ENCODE measurements at places on chromosomes 7 and 10.

DNA sequence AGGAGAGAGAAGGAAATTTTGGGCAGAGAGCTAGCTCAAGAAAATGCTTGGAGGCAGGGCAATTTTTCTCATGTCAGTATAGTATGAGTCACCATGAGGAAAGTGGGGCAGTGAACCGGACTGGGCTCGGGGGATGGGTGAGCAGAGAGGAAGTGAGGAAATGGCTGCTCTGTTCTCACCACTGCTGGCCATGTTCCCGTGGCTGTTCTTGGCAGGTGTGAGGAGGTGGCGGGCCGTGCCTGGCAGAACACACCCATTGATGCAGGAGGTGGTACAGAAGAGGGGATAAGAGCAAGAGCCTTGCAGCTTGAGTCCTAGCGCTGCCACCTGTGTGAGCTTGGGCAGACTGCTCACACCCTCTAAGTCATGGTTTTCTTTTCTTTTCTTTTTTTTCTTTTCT, 304.4 kb upstream of the LYZL1 start:
- peak; percentile 39 for DNase-seq

- DNase-seq = no peak
Observed at GRCh38 chr7:38000272-38000671, 79.8 kb downstream of the EPDR1 start.

DNA sequence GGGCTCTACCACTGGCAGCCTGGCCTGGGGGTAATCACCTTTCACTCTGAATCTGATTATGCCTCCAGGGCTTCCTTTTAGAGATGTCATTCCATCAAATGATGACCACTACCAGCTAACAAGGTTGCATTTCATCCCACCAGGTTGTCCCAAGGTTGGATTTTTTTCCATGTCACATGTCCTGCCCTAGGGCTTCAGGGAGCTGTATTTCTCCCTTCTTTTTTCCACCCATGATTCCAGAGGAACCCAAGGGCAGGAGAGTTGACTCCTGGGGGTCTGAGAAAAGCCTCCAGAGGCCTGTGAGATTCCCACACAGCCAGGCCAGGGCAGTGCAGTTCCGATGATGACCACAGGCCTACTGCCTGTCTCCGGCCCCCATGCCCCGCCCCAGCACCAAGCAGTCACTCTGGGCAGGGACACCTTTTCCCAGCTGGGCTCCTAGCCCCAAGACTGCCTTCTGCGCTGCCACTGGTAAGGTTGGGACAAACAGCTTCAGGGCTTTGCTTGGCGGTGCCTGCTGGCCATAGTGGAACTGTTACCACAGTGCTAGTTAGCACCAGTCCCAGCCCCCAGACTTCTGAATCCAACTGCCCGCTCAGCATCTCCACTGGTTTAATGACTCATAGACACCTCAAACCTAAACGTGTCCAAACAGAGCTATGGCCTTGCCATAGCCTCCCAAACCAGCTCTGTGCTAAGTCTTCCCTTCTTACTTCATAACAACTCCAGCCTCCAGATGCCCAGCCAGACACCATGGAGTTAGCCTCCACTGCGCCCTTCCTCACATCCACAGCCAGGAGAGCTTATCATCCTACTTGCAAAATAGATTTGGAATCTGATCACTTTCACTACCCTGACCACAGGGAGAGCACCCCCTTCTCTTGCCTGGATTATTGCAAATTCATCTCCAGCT, 133.7 kb downstream of the ARHGAP22 start:
- no peak for DNase-seq

GRCh38 chr7:3860932-3861331, 559.9 kb downstream of the SDK1 start:
- DNase-seq = no peak

GRCh38 chr10:128036746-128037543, 89.3 kb downstream of the MKI67 start:
- DNase-seq = no peak

DNA sequence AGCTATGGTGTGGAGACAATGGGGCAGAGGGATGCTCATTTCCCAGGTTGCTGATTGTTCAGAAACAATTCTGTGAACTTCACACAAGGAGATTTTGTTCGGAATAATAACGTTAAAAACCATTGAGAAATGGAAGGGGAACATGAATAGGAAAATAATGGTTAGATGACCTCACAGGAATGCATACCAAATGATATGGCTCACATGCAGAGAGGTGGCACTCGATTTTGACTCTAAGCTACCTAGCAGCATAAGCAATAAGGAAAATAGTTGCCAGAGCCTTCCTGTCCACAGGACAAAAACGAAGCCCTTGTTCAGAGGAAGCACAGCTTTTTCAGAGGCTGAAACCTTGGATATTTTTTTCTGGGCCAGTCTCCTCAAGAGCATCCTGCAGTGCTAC, 293.1 kb downstream of the ZEB1 start:
- no peak for DNase-seq

GRCh38 chr7:21526007-21526406, 16.8 kb upstream of the DNAH11 start:
- no peak for DNase-seq

GRCh38 chr7:64515330-64515729, 47.5 kb downstream of the ZNF680 start:
- DNase-seq = no peak

DNA sequence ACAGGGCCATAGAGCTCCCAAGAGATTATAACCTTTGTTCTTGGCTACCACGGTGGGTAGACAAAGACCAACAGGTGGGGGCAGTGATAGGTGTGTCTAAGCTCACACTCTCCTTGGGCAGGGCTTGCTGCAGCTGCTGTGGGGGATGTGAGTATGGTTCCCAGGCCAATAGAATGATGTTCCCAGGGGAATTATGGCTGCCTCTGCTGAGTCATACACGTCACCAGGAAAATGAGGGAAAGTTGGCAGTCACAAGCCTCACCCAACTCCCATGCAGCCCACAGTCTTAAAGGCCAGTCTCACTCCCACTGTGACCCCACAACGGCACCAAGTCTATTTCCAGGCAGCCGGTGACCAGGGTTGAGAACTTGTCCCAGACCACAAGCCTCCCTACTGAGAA, 453.4 kb upstream of the PODXL start:
- no peak for DNase-seq

DNA sequence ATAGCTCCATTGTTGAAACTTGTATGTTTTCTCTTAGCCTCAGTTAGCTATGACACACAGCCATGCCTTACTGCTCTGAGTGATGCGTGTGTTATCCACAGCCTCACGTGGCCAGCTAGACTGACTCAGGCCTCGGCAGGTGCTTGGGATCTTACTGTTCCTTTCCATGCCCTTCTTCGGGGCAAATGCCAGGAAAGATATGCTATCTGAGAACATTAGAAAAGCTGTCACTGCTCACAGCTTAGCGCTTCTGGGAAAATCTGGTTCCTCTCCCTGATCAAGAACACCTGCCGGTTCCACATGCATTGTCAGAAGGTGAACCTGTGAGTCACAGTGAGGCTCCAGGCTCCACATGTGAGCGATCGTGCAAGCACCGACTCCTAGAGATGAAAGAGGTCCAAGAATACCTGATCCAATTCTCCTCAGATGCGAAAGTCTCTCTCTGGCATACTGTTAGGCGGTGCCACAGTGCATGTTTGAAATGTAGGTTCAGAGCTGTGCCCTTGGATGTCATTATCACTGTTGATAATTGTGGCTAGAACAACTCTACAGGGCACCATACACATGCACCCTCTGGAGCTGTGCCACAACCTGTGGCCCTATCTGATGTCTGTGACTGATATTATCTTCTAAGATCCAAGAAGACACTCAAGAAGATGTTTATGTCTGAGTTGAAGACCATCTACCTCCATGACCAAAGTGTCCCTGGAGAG, 247.8 kb upstream of the IGFBP3 start:
- no peak for DNase-seq

- no peak for DNase-seq
Observed at GRCh38 chr10:75234683-75235374, 928 bp downstream of the COMTD1 start.

DNA sequence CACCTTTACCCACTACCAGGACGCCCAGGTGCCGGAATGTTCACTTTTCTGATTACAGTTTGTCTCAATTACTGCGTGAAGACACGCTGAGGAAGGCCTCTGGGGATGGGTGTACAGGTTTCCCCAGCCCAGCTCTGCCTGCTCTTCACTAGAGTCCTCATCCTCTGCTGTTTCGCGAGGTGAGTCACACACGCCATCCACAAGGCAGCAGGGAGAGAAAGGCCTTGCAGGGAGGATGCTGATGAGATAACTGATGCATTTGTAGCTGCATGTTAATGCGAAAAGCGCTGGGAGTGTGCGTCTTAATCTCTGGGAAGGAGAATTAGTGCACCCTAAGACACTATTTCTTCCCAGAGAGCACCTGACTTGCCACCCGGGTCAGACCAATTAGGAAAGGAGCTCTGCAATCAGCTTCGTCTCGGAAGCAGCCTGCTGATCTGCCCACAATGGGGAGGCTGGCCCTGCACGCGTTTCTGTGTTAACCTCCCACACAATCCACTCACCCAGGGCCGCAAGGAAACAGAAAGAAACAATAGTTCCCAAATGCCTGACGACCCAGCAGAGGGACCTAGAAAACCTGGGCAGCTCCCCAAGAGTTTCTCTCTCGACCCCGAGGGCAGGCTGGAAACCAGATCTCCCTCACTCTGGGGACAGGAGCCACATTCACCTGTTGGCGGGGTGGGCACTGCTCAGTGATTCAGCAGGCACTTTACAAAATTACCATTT, 578.7 kb downstream of the GLRX3 start:
- DNase-seq = no peak

- no peak for DNase-seq
Observed at GRCh38 chr7:157782041-157782440, 445.2 kb downstream of the DNAJB6 start.

- DNase-seq = no peak
Observed at GRCh38 chr7:87511510-87511909, 36.0 kb upstream of the ABCB4 start.

- DNase-seq = no peak
Observed at GRCh38 chr7:9120331-9120730, 686.9 kb downstream of the NXPH1 start.

- DNase-seq = no peak
Observed at GRCh38 chr7:25804154-25804553, 347.8 kb upstream of the NFE2L3 start.

GRCh38 chr7:49023345-49024328, 99.3 kb downstream of the CDC14C start:
- no peak for DNase-seq

GRCh38 chr7:4135301-4135700, 546.8 kb upstream of the FOXK1 start:
- DNase-seq = no peak

- no peak for DNase-seq
Observed at GRCh38 chr7:18962031-18962430, 155.4 kb downstream of the TWIST1 start.

- no peak for DNase-seq
Observed at GRCh38 chr10:120691625-120692024, 159.5 kb upstream of the WDR11 start.

GRCh38 chr7:144761493-144761892, 74.4 kb downstream of the TPK1 start:
- DNase-seq = no peak

GRCh38 chr10:30188556-30189237, 129.3 kb upstream of the JCAD start:
- DNase-seq = no peak

DNA sequence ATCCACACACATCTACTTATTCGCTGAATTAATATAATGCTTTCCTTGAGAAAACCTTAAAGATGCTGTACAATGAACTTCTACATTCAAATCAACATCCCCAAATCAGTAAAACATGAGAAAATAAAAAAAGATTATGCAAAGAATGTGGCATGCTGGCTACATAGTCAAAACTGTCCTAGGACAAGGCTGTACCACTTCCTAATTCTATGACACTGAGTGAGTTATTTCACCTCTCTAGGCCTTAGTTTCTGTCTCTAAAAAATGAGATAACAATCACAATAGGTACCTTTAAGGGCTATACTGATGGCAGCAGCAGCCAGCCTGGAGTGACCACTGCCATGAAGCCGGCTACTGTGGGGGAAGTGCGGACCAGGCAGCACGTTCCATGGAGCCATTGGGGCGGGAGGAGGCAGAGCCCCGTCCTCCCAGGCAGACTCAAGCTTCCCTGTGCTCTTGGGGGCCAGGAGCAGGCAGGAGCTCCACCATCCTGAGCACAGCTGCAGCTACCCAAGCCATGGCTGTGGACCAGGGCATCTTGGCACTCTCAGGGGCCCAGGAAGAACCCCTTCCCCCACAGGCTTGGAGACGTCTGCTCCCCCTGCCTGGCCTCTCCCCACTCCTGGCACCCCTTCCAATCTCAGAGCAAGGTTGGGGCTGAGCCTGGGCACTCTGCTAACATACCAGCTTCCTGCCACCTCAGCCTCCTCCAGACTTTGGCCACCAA, 110.2 kb downstream of the ELAPOR2 start:
- DNase-seq = no peak

DNA sequence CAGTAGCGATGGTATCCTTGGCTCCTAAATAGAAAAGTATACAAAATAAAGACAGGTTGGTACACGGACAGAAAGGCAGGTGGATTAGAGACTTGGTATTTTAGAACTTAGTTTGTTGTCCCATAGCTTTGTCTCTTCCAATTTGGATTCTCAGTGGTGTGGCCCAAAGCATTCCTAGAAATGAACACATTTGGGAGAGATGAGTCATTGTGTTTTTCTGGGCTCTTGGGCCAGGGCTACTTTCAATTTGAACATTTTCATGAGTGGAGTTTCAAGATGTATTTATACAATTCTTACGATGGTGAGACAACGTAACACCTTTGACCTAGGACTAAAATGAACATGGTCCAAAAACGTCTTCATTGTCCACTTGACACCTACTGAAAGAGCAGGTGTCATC, 225.1 kb upstream of the YAE1 start:
- no peak for DNase-seq

- DNase-seq = no peak
Observed at GRCh38 chr7:55021053-55021452, 2.2 kb downstream of the EGFR start.

GRCh38 chr7:55237156-55237893, 127.8 kb upstream of the LANCL2 start:
- no peak for DNase-seq

DNA sequence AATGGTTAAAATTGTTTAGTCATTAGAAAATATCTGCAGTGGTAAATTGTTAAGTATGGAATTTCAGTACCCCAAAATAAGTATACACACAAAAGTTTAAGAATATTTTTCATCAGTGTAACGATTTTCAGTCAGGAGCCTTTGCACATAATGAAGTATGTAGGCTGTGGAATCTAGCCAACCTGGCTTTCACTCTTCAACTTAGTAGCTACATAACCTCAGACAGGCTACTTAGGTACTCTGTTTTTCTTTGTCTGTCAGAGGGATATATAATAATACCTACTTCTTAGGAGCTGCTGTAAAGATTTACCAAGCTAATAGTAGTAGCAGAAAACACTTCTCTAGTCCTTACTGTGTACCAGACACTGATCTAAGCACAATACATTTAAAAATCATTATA, 137.5 kb downstream of the ZEB1 start:
- no peak for DNase-seq
